Tibial nerve (tissue), 4 donors: ENCODE measurements at places on chromosomes 7 and 10.

DNA sequence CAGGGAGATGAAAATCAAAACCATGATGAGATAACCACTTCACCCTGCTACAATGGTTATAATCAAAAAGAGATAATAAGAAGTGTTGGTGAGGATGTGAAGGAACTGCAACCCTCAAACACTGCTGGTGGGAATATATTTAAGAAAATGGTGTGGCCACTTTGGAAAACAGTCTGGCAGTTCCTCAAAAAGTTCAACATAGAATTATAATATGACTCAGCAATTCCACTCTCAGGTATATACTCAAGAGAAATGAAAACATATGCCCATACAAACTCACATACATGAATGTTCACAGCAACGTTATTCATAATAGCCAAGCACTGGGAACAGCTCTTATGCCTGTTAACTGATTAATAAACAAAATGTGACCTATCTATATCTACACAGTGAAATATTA, 104.8 kb downstream of the SLC25A13 start:
- DNase-seq, result no peak

GRCh38 chr10:127534496-127534895, 14.6 kb upstream of the NPS start:
- no peak for DNase-seq

- DNase-seq, result no peak
Observed at GRCh38 chr7:43750016-43750887, 8.2 kb upstream of the BLVRA start.

- DNase-seq, result no peak
Observed at GRCh38 chr10:81875467-81876252, 666 bp downstream of the NRG3 start.

DNA sequence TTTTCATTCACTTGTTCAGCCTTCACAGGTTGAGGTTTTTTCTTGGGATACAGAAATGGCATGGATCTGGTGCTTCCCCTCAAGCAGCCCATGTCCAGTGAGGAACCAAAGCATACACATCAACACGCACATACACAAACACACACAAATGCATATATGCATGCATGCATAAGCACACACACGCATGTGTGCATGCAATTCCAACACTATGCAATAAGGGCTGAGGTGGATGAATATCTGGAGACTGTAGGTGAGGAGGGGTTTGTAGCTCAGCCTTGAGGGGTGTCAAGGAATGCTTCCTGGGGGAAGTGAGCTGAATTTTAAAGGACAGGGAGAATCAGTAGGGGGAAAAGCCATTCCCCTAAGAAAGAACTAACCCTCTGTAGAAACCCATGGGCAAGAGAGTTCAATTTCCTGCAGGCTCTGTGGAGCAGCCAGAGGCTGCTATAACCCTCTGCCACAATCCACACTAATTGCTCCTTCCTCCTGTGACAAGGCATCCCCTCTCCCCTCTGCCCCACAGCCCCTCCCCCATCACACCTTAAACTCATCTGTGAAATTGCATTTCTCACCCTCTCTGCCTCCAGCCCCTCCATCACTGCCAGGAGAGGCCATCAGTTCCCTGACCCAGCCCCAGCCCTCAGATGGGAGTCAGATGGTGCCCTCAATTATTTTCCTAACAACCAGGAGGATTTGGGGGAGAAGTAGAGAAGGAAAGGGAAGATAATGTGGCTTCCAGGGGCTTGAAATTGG, 316.4 kb downstream of the RPS24 start:
- DNase-seq, result no peak

DNA sequence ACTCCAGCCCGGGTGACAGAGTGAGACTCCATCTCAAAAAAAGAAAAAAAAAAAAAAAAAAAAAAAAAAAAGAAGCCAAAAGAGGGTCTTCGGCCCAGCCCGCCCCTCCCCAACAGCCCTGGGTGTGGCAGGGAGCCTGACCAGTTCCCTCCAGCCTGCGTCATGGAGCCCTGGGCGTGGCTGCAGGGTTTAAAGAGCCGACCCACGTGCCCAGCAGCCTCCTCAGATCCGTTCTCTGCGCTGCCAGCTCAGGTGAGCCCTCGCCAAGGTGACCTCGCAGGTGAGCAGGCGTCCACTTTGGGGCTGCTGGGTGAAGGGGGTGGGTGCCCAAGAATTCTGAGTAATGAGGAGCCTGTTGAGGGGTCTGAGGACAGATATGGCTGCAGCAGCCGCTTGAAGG, at the start of gene FXYD4:
Gene FXYD4 (plus strand): TSS at position 219 of the 400 bp plus-strand sequence. CDS start 2,111 bp downstream, outside the sequence.
- no peak for DNase-seq

DNA sequence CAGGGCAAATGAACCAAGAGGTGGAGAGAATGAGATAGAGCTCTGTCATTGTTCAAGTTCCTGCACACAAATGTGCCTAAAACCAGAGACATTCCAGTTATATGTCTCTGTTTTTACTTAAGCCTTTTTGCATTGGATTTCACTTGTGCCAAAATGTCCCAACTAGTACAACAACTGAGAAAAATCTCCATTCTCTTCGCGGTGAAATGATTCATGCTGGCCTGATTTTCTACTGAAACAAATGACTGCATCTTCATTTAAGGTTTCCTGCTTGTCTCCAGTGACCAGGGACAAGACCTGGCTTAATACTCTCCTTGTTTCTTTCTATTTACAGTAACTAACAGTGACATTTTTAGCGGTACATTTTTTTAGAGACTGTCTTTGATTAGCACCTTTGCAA, 714.9 kb downstream of the KCNMA1 start:
- no peak for DNase-seq

- DNase-seq, result no peak
Observed at GRCh38 chr10:58322072-58322834, 12.6 kb upstream of the UBE2D1 start.

- no peak for DNase-seq
Observed at GRCh38 chr10:93515071-93516005, 18.9 kb downstream of the CEP55 start.

GRCh38 chr7:130140551-130141160, 64.5 kb downstream of the TMEM209 start:
- DNase-seq, result no peak

- DNase-seq, result no peak
Observed at GRCh38 chr7:134452991-134453473, 5.9 kb downstream of the AKR1B1 start.

GRCh38 chr10:21372651-21373410, 152.7 kb downstream of the SKIDA1 start:
- DNase-seq, result no peak

GRCh38 chr7:114126095-114126494, 207.3 kb upstream of the PPP1R3A start:
- DNase-seq, result no peak

GRCh38 chr7:116197360-116197759, 13.0 kb upstream of the TES start:
- no peak for DNase-seq

- DNase-seq, result no peak
Observed at GRCh38 chr10:102994531-102995295, 76.6 kb downstream of the CNNM2 start.

GRCh38 chr7:1368682-1369571, 90.3 kb downstream of the MICALL2 start:
- DNase-seq, result no peak

DNA sequence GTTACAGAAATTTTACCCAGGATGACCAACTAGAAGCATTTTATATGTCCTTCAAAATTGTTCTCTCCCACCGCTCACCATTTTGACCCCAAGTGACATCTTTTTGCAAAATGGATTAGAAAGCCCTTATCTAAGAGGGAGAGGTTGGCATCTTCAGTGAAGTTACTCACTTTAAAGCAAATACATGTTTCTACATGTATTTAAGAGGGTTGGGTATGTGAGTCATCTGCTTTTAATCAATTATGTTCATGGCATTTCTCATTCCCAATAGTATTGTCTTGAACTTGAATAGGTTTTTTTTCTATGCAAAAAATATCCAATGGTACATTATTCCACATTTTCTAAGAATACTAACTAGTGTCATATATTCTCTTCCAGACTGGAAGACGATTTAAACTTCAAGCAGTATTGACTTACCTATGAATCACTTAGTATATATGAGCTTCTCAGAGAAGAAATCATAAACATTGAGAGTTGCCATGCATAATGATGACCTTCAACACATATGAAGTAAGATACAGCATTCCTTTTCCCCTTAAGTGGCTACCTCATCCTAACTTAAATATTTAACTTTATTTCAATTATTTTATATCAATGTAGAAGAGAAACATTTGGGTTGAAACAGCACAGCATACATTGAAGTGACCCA, 132.8 kb downstream of the POLR1F start:
- no peak for DNase-seq

DNA sequence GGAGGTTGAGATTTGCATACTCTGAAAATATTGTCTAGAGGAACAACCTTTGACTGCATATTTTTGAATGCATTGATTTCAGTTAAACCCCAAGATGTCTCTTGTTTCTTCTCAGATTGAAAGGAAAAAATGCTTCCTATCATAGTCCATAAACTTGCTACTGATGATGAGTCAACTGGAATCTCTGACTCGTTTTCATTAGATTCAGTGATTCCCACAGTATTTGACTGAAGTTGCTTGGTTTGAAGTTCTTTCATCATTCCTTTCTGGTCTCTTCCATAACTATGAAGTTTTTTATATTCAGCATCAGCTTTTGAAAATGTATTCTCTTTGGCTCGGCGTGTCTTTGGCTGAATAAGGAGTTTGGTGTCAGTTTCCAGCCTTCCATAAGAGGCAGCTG, 10.7 kb downstream of the PEX1 start:
- DNase-seq, result no peak

DNA sequence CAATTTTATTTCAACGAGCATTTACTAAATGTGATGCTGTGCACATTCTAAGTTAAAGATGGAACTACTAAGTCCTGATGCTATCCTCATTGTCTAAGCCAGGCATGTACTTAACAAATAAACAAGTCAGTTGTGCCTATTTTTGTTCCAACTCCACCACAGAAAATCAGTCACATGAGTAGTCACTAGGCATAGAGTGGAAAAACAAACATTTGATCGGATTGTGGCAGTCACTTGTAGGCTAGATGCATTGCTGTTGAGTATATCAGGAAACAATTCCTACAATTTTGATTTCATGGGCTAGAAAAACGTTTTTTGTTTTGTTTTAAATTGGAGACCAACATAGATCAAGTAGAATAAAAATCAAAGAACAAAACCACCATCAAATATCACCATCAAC, 177.6 kb upstream of the SLC25A13 start:
- DNase-seq, result no peak

DNA sequence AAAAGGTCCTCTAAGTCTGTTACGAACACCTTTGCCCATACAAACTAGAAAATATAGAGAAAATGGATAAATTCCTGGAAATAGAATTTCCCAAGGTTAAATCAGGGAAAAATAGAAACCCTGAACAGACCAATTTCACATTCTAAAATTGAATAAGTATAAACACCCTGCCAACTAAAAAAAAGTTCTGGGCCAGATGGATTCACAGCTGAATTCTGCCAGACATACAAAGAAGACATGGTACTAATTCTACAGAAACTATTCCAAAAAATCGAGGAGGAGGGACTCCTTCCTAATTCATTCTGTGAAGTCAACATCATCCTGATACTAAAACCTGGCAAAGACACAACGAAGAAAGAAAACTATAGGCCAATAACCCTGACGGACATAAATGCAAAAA, 400.4 kb upstream of the SEMA3A start:
- DNase-seq, result no peak

- DNase-seq, result peak; percentile 18
Observed at GRCh38 chr7:28956608-28957063, 1.5 kb downstream of the TRIL start.

GRCh38 chr7:81769891-81770727, at the start of gene HGF:
TSS of gene HGF (minus strand) at chr7:81770047. CDS start at chr7:81769971, 76 bp downstream.
- peak; percentile 27 for DNase-seq

DNA sequence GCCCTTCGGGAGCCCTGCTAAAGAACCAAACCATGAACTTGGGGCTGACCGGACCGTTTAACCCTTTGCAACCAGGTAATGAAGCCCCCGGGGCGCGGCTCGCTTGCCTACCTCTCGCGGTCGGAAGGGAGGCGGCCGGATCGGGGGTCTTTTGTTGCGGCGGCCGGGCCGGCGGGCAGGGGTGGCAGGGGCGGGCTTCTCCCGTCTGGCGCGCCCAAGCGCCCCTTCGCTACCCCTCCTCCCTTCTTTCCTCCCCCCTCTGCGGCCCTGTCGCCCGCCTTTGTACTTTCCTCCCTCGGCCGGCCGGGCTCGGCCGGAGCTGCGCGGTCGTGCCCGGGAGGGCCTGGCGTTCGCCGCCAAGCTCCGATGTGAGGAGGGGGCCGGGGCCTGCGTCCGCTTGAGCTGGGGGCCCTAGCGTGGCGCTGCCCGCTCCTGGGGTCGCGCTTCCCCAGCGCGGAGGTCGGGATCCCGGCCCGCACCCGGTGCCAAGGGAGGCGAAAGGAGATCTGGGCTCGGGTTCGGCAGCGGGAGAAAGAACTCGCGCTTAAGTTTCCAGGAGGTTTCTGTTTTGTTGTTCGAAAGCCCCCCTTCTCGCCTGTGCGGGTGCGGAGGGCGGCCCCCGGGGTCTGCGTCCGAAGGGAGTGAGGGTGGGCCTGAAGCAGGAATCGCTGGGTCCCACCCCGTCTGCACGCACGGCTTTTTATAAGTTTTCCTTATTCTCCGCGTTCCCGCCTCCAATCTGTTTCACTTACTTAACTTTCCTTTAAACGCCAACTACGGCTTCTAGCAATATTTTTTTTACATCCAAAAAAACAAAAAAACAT, 436.8 kb upstream of the GALNT17 start:
- DNase-seq, result no peak

- DNase-seq, result no peak
Observed at GRCh38 chr7:116325517-116325916, 115.2 kb downstream of the TES start.

DNA sequence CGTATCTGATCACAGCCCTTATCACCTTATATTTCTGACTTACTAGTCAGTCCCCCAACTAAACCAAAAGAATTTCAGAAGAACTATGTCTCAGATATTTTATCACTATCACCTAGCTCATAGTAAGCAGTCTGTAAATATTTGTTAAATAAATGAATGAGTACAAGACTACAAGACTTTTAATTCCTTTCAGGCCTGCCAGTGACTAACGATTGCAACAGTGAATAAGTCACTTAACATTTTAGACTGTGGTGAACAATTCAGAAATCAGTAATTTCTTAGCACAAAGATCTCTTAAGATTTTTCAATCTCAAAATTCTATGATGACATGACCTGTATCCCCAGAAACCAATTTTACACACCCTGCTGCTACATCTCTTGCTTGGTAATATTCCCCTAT, 162.2 kb downstream of the IMMP2L start:
- no peak for DNase-seq

- no peak for DNase-seq
Observed at GRCh38 chr10:35150308-35150707, 23.7 kb downstream of the CREM start.

GRCh38 chr7:116259156-116259870, 49.0 kb downstream of the TES start:
- DNase-seq, result no peak

DNA sequence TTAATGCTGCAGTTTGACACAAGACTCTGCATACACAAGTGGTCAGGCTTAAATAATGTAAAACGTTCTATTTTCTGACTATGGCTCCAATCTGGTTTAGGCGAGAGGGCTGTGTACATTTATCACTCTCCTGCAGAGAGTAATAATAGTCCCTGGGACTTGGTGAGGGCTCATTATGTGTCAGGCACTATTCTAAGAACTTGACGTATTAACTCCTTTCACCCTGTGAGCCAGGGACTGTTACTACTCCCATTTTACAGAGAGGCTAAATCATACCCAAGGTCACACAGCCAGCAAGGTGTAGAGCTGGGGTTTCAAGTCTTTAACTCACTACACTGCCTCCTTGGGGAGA, 187.2 kb upstream of the LYZL2 start:
- DNase-seq, result no peak

GRCh38 chr10:16341637-16342036, 95.2 kb upstream of the PTER start:
- DNase-seq, result no peak

GRCh38 chr10:123906884-123907652, 15.5 kb upstream of the CPXM2 start:
- no peak for DNase-seq
